ENCODE measurements at places on chromosomes 1 and 21.

- peak; percentile 65 for DNase-seq
Measured at GRCh38 chr1:183227422-183228346, 41.6 kb downstream of the LAMC2 start.

- no peak for DNase-seq
Measured at GRCh38 chr1:7225711-7226505, 440.7 kb downstream of the CAMTA1 start.

GRCh38 chr1:95196017-95196416 lies 38.0 kb upstream of the RWDD3 start:
- DNase-seq, result no peak

DNA sequence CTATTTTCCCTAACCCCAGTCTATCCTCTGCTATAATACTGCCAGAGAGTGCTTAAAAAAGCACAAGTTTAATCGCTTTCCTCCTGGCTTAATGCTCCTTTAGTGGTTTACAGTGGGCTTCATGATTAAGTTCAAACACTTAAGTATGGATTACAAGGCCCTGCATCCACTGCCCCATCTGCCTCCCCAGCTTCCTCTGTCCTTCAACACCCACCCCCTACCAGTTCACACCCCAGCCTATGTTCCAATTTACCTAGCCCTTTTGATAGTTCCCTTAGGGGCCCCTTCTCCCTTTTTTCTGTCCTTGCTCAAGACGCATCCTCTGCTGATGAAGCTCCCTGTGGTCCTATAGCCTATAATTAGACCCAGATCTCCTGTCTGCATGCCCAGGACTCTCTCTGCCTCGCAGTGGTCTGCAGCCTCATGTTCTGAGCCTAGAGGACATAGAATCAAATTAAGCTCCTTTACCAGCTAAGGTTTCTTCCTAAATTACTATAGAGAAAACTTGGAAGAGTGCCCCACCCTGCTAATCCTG lies 212.5 kb downstream of the FGGY start:
- DNase-seq, result no peak

- DNase-seq, result no peak
Measured at GRCh38 chr1:92851729-92852128, 19.9 kb downstream of the RPL5 start.

DNA sequence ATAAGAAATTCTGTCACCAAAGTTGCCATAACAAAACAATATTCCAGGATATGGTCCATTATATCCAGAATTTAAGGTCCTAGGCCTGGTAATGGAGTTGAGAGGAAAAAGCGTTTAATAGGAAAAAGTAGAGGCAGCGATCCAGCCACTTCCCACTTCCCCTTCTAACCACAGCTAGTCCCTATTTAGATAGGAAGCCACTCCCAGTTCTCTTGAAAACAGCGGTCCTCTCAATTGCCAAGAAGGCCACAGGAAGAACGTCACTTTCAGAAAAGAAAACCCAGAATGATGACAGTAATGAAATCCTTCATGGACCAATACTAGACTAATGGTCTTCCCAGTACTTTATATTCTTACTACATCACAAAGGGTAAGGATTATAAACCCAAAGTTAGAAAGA lies 38.6 kb downstream of the ABL2 start:
- peak; percentile 67 for DNase-seq

DNA sequence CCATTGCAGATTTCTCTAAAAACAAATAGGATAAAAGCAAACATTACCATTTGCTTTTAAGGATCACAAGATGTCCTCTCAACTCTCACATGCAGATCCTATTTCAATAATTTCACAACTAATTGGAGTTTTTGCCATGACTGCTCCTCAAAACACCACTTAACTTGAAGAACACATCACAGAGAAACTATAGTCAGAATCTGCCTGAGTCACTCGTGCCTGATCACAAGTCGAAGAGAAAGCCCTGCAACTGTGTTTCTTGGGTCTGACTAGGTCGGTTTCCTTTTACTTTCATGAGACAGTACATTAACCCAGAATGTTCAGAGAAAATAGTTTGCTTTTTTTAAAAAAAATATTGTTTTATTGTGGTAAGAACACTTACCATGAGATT lies 46.3 kb upstream of the SMYD2 start:
- peak; percentile 36 for DNase-seq

DNA sequence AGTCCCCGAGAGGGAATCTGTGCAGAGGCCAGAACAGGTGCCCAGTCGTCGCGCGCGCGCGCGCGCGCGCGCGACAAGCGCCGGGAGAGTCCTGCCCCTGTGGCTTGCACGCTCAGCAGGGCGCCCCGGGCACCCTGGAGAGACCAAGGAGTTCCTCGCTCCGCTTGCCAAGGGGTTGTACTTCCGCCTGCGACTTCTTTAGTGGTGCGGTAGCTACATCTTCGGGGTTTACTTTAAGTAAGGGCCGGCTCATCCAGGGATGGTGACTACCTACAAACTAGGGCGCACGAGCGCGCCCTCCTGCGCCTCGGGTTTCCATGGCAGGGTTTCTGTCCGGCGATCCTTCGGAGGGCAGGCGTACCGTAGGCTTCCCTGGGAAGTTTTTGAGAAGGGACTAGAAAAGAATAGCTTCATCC lies 1.4 kb downstream of the LHX4 start:
- no peak for DNase-seq

- no peak for DNase-seq
Measured at GRCh38 chr1:101323535-101323934, 86.7 kb downstream of the S1PR1 start.

GRCh38 chr21:40339050-40339449 lies 471.8 kb downstream of the PCP4 start:
- DNase-seq, result no peak

- DNase-seq, result no peak
Measured at GRCh38 chr1:150749720-150750311, 15.8 kb downstream of the CTSS start.

- no peak for DNase-seq
Measured at GRCh38 chr1:70790232-70790923, 257.2 kb downstream of the PTGER3 start.
